ENCODE measurements at places on chromosomes 6 and 20.

DNA sequence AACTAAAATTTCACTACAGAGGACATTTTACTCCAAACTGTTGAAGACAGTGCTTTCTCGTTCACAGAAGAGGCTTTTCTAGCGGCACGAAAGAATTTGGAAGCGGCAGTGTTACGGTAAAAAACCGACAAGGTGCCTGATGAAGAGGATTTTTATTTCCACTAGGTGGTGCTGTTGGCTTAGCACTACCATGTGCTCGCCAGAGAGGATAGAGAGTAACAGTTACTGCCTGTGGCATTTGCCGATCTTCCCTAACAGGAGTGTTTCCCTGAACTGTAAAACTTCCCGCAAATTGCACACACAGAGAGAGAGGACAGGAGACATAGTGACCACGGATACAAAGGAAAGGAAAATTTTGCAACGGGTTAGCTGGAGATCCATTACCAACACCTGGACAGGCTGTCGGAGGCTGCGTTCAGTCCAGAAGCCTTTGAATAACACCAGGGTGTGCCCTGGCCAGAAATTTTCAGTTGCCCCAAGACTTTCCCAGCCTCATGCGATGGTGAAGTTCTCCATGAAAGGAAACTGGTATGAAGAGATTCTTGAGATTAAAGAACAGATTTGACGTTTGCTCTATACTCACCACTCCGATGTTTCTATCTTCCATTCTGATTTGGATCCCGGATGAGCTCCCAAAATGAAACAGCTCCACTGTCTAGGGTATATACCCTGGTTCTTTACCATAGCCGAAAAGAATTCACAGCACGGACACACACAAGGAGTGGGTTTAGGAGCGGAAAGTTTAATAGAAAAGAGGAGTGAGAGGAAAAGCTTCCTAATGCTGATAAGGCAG, 48.1 kb downstream of the HLA-DPB1 start:
- DNase-seq, result no peak

DNA sequence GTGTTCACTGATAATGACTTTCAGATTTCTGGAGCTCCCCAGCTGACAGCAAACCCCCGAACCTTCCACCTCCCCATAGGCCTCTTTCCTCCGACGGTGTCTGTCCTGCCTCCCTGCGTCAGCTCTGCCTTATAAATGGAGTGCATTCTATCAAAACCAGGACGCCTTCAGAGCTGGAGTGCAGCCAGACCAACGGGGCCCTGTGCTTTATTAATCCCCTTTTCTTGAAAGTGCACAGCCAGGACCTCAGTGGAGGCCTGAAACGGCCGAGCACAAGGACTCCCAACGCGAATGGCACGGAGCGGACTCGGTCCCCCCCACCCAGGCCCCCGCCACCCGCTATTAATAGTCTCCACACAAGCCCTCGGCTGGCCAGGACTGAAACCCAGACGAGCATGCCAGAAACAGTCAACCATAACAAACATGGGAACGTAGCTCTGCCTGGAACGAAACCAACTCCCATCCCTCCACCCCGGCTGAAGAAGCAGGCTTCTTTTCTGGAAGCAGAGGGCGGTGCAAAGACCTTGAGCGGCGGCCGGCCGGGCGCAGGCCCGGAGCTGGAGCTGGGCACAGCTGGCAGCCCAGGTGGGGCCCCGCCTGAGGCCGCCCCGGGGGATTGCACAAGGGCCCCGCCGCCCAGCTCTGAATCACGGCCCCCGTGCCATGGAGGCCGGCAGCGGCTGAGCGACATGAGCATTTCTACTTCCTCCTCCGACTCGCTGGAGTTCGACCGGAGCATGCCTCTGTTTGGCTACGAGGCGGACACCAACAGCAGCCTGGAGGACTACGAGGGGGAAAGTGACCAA, 42.3 kb upstream of the NAA20 start:
- no peak for DNase-seq

- no peak for DNase-seq
Measured at GRCh38 chr6:44049163-44049988, 77.9 kb downstream of the MRPL14 start.

GRCh38 chr6:137258170-137258569, 39.0 kb upstream of the IFNGR1 start:
- no peak for DNase-seq

DNA sequence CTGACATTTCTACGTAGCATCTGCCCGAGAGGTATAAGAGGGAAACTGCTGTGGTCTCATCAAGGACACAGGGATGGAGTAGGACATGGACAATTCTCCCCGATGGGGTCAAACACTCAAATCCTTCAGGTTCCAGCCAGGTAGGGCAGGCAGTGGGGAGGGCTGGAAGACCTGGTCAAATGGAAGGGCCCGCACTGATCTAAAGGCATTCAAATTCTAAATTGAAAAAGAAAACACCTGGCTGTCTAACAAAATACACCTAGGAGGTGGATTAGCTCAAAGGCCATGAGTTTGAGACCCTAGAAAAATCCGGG, 8.2 kb downstream of the DUSP15 start:
- DNase-seq, result no peak

GRCh38 chr20:41938353-41938752, 320.2 kb upstream of the CHD6 start:
- no peak for DNase-seq

DNA sequence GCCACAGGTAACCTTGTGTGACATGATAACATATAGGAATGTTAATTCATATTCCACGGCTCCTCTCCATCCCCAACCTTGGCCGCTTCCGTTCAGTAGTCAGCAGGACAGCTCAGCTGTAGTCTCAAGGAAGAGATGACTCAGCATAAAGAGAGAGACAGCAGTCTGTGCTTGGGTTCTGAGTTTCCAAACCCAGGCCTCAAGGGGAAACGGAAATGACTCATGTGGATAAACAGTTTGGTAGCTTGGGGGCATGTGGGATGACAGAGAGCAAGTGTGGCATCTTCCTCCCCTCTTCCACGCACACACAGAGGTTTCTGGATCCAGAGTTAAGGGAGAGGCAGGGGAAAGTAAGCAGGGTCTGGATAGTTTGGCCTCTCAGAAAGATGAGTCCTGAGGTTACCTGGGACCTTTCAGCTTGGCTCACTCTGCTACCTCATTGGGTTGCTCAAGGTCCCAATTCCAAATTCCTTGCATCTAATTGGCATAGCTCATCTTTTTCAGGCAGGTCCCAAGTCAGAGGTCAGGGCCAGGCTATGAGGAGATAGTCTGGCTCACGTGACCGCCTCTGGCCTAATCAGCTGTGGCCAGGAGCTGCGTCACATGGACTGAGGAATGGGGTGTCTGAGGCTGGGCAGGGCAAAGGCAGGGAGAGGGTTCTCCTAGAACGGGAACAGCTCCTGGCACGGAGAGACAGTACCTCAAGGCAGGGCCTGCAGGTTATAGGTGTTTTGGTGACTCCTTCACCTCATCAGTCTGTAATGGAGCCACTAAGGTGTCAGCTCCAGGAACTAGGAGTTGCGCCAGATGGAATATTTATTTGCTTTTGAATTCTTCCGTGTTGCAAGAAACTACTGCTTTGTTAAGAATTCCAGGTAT, 36.5 kb upstream of the MLN start:
- no peak for DNase-seq

DNA sequence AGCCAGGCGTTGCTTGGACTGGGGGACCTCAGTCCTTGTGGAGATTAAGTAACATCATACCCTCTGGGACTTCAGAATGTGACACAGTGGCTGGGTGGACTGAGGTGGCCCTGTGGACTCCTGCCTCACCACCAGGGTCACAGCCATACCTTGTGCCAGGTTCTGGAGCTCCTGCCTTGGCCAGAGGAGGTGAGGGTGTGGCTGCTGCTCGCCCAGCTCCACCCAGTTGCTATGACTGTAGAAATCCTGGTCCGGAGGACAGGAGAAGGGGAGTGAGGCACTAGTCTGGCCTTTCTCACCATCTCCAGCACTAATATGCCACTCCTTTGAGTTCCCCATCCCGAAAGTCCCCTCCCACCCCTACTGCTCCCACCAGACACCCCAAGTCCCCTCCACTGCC, 1.9 kb downstream of the VWA7 start:
- DNase-seq, result no peak

DNA sequence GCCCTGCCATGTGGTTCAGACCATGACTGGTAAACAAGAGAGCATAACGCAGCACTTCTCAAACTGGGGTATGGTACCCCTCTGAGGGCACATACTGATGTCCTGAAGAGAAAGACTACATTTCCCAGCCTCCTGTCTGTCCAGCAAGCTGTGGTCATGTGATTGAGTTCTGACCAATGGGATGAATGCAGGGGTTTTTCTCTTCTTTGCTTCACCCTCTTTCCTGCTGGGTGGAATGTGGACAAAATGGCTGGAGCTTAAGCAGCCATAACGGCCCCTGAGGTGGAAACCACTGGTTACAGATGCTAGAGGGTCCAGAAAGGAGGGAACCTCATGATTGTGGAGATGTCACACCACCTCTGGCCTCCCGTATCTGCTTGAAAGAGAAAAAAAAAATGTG, 19.4 kb upstream of the KCNB1 start:
- no peak for DNase-seq

GRCh38 chr6:40910260-40910893, 128.6 kb downstream of the UNC5CL start:
- no peak for DNase-seq

- no peak for DNase-seq
Measured at GRCh38 chr6:100237821-100238220, 226.9 kb downstream of the SIM1 start.

DNA sequence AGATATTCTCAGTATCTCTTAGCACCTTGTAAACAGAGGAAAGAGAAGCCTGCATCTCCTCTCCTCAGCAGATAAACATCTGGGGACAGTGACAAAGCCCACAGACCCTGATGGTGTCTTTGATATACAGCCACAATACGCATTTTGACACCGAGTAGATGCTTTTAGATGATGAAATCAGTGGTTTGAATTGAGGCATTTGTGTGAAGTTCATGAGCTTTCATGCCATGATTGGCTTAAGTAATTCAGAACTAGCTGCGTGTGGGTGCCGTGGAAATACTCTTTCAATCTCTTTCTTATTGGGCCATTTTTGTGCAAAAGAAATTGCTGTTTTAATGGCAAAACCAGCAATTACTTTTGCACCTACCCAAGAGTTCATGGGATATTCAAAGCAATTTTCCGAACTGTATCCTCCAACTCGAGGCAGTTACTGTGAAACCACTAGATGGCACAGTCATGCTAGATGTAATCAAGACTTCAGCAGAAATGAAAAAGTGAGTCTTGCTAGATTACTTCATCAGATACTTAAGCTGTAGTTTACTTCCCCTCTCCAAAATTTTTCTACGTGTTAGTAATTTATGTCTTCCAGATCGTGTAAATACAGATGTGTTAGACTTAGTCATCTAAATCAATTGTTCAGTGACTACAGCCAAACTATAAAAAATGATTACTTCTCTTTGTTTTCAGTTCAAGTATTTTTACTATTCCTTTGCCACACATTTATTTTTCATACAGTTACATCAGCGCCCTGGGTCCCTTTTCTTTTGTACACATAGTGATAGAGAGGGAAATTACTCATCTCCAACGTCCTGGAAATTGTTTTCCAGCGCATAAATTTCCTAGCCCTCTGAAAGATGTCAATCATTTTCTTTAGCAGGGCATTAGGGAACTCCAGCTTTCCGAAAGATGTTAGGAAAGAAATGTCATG, 49.4 kb downstream of the IYD start:
- peak; percentile 19 for DNase-seq

- DNase-seq, result no peak
Measured at GRCh38 chr20:32808438-32808837, 11.3 kb upstream of the MAPRE1 start.

DNA sequence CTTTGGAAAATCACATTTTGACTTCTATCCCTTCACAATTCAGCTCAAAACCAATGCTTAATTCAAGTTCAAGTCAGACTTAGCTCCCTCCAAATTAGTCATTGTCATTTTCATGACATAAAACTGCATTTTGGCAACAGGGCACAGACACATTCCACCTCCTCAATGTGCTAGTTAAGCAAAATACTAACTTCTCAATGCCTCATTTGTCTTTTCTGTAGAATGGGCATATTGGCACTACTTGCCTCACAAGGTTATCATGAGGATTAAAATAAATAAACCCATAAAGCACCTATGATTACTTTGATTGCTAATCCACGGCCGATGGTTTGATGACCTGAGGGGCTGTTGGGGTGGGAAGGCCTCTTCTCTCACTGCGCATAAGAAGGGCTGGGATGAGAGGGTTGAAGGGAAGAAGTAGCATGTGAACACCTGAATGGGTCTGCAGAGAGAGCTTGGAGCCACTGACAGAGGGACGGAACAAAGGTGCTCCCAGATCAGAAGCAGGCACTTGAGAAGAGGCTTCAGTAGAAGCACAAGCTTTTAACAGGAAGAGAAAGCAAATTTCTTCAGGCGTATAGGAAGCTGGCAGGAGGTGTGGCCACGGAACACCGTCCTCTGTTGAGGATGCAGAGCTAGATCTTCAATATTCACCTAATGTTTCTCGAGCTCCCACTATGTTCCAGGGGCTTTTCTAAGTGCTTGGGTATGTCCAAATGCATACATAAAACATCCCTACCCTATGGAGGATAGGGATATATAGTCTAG, 11.7 kb upstream of the TBC1D7 start:
- DNase-seq, result no peak

DNA sequence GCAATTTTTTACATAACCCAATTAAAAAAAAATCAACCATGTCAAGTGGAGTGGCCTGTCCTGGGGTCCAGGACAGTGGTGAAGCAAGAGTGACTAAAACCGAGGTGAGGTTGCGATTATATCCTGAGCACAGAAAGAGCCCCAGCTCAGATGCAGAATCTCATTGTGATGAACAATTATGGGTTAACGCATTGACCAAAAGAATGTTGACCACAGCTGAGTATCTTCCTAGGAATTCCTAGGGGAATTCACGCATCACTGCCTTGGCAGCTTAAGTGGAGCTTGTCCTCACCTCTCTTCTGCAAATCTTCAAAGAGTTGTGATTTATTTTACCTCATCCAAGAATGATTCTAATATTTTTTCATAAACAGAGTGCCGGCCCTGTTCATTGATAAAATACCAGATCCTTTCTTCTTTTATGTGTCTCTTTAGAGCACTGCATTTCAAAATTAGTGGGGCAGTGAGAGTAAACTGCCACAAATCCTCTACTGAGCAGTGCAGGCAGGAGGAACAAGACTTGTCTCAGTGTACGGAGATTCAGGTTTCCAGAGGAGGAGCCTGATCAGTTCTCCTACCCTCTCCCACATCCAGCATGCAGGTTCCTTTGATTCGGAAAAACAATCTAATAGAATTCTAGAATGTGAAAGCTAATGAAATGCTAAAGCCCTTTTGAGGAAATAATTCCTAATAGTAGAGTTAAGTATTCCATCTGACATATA, 60.1 kb upstream of the ZNF184 start:
- DNase-seq, result no peak
